Activated CD4-positive, alpha-beta T cell treated with anti-CD3 and anti-CD28 coated beads, Interleukin-2, amount 10 ng/mL, durations not matched to agents 7 days and 5 days (primary cell): ENCODE measurements at places on chromosomes 6 and 20.

GRCh38 chr6:1729750-1730140 is 120.0 kb downstream of the FOXC1 start:
- DNase-seq, result no peak

- DNase-seq, result no peak
Observed at GRCh38 chr6:147449405-147450161, 58.9 kb upstream of the SAMD5 start.

GRCh38 chr6:29831776-29832175 is 4.2 kb downstream of the HLA-G start:
- no peak for DNase-seq

- no peak for DNase-seq
Observed at GRCh38 chr6:142350309-142350708, 48.5 kb downstream of the ADGRG6 start.
